ENCODE measurements at places on chromosomes 1 and 21. TPM values are rescaled to one million over a fixed set of nuclear protein-coding genes. Genes with fewer than 3 reads are reported as not detected.

GRIK3 gene
- total RNA-seq = 58.5 TPM

KCNE1 gene
- 2.2 TPM for total RNA-seq

CATSPERE gene
- 0.94 TPM for total RNA-seq

TRIM62 gene
- total RNA-seq = 6.3 TPM

DYNLT4 gene
- not detected for total RNA-seq

LAMTOR5 gene
- total RNA-seq = 30.0 TPM

PTPN14 gene
- 2.2 TPM for total RNA-seq

NLRP3 gene
- total RNA-seq = 0.63 TPM

S100A9 gene
- 9.1 TPM for total RNA-seq

F3 gene
- 26.9 TPM for total RNA-seq

KCNQ4 gene
- 1.9 TPM for total RNA-seq

C1orf94 gene
- total RNA-seq = 1.3 TPM

TNFRSF4 gene
- not detected for total RNA-seq

CD34 gene
- total RNA-seq = 2.5 TPM

All from parietal lobe (tissue), 2 donors.